ENCODE measurements at places on chromosomes 13 and 19.
A peak's percentile ranks its signal among the peaks of the same experiment; 100 is the strongest.

GRCh38 chr19:31427857-31428256, 78.6 kb upstream of the TSHZ3 start:
- DNase-seq, result peak; percentile 1

GRCh38 chr19:43731846-43732245, 16.0 kb downstream of the IRGC start:
- peak; percentile 56 for DNase-seq

- peak; percentile 39 for DNase-seq
Measured at GRCh38 chr19:531753-532560, at the start of gene CDC34. Gene CDC34, plus strand, starts transcription at chr19:531760. Its CDS starts 172 bp downstream, at chr19:531932.

DNA sequence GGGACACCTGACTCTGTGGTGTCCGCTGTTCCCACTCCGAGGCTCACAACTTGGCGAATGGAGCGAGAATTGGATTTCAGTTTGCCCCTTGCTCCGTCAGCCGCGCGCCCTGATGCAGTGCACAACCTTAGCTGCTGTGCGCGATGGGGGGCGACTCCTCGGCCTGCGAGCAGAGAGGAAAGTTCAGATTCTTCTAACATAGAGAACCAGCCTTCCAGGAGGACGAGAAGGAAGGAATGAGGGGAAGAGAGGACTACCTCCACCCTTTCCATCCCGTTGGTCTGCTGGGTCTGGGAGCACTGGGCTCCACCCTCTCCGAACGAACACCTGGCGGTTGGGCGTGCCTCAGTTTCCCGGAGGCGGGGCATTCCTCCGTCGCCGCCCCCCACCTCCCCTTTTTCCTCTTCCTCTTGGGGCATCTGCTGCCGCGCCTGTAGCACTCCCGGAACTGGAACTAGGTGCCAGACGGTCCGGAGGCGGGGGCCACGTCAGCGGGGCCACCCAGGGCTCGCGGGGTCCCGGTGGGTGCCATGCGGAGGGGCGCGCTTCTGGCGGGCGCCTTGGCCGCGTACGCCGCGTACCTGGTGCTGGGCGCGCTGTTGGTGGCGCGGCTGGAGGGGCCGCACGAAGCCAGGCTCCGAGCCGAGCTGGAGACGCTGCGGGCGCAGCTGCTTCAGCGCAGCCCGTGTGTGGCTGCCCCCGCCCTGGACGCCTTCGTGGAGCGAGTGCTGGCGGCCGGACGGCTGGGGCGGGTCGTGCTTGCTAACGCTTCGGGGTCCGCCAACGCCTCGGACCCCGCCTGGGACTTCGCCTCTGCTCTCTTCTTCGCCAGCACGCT, at the start of gene KCNK6:
KCNK6 (plus strand) TSS at position 425 of the 838 bp plus-strand sequence; CDS start at position 531, 106 bp downstream.
- peak; percentile 71 for DNase-seq

DNA sequence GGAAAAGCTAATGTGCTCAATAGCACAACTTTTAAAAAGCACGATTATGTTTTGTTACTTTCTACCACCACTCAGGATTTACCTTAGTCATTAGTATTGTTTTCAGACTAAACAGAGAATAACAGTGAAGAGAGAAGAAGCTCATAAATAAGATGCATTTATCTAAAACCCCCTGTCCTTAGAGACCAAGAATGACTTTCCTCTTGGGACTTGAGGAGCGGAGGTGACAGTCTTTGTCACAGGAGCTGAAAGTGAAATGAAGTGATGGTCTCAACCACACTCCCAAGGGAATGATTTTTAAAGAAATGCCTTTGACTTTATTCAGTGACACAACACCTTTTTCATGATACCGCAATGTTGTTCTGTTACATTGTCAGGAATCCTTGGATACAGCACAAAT, 190.6 kb upstream of the NBEA start:
- DNase-seq, result no peak

DNA sequence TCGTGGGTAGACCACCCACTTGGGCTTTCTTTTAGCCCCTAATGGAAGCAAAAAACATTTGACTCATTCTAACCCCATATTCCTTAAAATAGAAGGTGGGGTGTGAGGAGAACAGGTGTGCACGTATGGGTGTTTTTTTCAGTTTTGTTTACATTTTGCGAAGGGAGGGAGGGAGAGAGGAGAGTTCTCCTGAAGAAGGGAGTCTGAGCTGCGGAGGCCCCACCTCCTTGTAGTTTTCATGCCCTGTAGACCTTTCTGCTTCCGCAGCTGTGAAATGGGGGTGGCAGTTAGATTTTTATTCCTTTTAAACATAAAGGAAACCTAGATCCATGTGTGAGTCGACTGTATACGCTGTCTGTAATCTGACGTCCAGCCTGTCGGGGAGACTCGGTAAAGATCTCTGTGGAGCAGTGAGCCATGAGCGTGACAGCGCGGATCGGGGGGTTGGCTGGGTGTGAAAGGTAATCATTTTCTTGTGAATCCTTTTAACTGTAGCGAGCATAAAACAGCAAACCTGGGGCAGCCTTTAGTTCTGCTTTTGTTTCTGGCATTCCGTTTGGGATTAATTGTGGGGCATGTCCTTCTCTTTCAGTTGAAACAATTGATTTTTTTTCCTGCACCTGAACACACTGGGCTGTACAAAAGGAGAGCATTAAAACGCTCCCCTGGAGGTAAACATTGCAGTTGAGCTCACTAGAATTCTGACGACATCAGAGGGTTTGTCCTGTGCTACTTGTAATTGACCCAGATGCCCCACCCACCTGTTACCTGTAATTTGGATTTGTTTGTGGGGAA, 2.3 kb downstream of the UPF1 start:
- DNase-seq, result peak; percentile 41

Data from adipocyte (in vitro differentiated cells).